ENCODE measurements at places on chromosomes 7 and 10.

DNA sequence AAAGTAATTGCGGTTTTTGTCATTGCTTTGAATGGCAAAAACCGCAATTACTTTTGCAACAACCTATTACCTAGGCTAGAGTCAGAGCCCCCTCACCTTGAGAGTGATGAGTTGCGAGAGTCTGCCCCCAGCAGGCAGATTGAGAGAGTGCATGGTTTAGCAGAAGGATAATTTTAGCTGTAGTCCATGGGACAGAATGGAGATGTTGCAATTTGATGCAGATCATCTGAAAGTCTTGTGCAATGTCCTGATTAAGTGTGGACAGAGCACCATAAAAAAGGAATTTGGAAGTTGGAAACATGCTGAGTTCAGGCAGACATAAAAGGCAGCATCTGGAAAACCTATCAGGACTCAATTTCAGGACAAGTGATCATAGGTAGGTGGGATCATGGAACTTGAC lies 48.7 kb downstream of the GPR141 start:
- no peak for DNase-seq

DNA sequence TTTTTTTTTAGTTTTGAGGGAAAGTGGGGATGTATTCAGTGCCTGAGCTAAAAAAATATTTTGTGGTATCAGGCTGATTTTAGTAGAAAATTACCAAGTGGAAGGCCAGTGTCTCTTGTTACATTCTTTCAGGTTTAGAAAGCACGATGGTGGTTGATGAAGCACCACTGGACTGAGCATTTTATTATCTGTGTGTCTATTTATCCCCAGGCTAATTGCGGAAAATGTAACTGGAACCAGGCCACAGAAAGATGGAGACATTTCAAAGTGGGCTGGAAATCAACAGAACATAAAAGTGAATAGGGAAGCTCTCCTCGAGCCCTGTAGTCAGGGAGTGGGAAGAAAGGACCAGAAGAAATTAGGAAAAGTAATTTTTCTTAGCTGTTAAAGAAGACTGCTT lies 261.0 kb downstream of the STK31 start:
- no peak for DNase-seq

DNA sequence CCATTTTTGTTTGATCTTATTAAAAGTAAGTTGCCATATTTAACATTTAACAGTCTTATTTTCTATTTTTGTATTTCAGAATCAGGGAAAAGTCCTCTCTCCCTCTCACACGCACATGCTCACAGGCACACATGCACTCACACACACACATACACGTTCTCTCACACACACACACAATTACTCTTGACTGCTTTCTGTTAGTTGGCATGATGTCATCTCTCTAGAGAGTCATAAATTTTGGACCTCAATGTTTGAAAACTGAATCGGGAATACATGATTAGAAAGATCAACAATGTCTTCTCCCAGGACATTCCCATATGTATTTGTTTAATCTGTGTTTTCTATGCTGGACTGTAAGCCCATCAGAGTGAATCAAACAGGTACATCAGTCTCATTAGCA lies 165.7 kb upstream of the AHR start:
- DNase-seq: no peak

GRCh38 chr10:70112071-70112470 lies 20.6 kb downstream of the AIFM2 start:
- no peak for DNase-seq

- DNase-seq: no peak
Measured at GRCh38 chr10:121185816-121186455, 334.8 kb downstream of the WDR11 start.

- DNase-seq: no peak
Measured at GRCh38 chr10:70695241-70696030, 23.1 kb downstream of the ADAMTS14 start.

DNA sequence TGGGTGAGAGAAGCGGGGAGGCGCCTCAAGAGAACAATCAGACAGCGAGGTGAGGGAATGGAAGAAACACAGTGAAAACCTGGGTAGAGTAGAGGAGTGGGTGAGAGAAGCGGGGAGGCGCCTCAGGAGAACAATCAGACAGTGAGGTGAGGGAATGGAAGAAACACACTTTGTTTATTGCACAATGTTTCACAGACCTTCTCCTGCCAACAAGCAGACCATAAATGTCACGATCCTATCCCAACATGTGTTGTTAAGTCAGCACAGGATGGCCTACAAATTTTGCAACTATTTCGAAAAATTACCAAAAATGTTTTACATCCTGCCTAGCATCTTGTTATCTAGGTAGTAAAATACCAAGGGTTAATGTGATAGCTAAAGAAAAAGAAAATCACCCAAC lies 115.3 kb downstream of the JAZF1 start:
- no peak for DNase-seq

- DNase-seq: no peak
Measured at GRCh38 chr7:52091996-52092395, 775.4 kb upstream of the COBL start.

DNA sequence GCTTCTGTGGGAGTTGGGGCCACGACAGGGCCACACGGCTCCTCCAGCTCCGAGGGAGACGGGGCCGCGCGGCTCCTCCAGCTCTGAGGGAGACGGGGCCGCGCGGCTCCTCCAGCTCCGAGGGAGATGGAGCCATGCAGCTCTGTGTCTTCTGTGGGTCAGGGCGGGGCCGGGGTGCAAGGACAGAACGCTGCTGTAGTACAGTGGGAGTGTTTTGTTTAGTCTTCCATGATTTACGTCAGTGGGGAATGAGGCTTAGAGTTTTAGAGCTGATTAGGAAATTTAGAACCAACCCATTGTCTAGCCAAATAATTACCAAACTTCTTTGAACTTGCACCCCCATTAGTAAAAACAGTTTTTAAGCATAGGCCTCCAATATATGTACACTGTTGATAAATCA lies 32.9 kb upstream of the PRKAR1B start:
- no peak for DNase-seq

Data from stimulated activated CD4-positive, alpha-beta T cell treated with anti-CD3 and anti-CD28 coated beads, Interleukin-4, amount 100 ng/mL, for 1 hour (primary cell).